RPMI8226 (cell line): ENCODE measurements at places on chromosomes 2 and 18.

GRCh38 chr2:159759577-159759976 lies 38.4 kb downstream of the CD302 start:
- DNase-seq: no peak

DNA sequence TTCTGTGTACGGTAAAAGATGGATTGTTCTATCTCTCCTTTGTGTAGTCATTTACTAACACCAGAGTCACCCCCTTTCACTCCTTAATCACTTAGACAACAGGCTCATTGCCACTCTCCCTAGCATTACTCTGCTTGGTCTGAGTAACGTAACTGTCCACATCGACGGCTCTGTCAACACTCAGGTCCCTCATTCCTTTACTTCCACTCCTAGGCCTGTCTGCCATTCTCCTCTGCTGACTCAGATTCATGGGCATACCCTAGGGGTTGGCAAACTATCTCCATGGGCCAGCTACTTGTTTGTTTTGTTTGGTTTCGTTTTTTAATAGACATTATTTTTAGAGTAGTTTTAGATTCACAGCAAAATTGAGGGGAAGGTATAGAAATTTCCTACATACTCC lies 243.9 kb downstream of the NR4A2 start:
- DNase-seq: no peak

GRCh38 chr18:11984091-11984490 lies 2.8 kb downstream of the IMPA2 start:
- DNase-seq: no peak

- DNase-seq: no peak
These were observed 36.0 kb upstream of the STAT1 start for GRCh38 chr2:191049728-191050639.

- DNase-seq: no peak
These were observed 92.9 kb downstream of the MAP4K4 start for GRCh38 chr2:101790416-101790815.

GRCh38 chr2:209383212-209383611 lies 40.6 kb upstream of the MAP2 start:
- DNase-seq: no peak

DNA sequence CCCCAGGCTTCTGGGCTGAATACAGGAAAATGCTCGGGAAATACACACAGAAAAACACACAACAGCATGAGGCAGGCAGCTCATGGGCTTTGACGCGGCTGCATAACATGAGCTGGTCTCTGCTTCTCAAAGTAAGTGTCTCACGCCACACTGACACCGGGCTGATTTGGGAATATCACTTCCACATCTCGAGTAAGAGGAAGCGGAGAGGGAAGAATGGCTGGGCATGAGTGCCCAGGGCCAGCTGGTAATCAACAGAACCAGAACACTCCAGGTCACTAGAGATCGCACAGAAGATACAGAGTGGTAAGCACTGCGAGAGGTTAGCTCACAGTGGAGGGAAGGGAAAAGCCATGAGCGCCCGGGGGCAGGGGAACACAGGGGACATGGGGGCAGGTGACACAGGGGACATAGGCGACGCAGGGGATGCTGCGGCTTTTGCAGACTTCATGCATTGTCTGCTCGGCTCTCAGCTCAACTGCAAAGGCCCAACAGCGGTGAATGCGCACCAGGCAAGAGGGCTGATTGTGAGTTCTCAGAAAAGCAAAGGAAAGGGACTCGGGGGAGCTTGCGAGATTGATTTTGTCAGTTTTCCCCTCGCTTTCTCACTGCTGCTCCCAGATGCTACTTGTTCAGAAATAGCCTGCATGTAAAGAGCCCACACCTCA lies 141.4 kb downstream of the MBP start:
- no peak for DNase-seq

- DNase-seq: no peak
These were observed 60.0 kb downstream of the ROCK1 start for GRCh38 chr18:21051620-21052019.
